CD4-positive, alpha-beta T cell treated with Interleukin-12 subunit alpha and Interleukin-12 subunit beta, for 1 hour (primary cell): ENCODE measurements at places on chromosomes 12 and 14.

DNA sequence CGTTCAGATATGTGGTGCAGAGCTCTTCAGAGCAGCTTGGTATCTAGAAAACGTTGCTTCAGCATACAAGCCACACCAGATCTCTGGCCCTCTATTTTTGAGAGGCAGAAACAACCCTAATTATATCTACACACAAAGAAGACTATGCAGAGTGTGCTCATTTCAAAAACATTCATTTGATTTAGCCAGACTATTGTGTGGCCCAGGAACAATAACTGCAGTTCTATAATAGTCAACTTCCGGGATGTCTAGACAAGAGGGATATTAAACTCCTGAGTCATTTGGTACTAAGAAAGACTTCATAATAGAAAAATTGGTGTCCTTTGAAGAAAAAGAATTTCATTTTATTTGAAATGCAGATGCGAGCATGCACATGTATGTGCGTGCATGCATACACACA lies 153.8 kb downstream of the PELI2 start:
- DNase-seq = no peak

GRCh38 chr14:68894802-68895703 lies 84.0 kb downstream of the ACTN1 start:
- DNase-seq = no peak

GRCh38 chr12:27958675-27959074 lies 13.9 kb downstream of the PTHLH start:
- DNase-seq = no peak

- DNase-seq = no peak
Measured at GRCh38 chr12:5660238-5660637, 228.3 kb downstream of the NTF3 start.

- DNase-seq = no peak
Measured at GRCh38 chr14:73237219-73237785, at the start of gene PAPLN. Gene PAPLN (plus strand): TSS chr14:73237506. CDS start chr14:73239779, 2,273 bp downstream.

- DNase-seq = no peak
Measured at GRCh38 chr14:51210594-51210993, 29.5 kb upstream of the TMX1 start.

DNA sequence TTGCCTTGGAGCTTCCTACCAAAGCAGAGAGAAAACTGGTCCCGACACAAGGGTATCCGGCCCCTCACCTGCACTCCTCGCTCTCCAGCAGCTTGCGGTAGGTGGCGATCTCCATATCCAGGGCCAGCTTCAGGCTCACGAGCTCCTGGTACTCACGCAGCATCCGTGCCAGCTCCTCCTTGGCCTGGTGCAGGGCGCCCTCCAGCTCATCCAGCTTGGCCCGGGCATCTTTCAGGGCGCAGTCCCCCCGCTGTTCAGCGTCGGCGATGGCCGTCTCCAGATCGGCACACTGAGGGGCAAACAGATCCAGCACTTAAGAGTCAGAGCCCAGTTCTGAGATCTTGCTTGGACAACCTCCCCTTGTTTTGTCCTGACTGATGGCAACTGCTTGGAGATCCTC lies 13.7 kb downstream of the KRT72 start:
- DNase-seq = no peak
